SK-MEL-5 (cell line): ENCODE measurements at places on chromosomes 13 and 19.

DNA sequence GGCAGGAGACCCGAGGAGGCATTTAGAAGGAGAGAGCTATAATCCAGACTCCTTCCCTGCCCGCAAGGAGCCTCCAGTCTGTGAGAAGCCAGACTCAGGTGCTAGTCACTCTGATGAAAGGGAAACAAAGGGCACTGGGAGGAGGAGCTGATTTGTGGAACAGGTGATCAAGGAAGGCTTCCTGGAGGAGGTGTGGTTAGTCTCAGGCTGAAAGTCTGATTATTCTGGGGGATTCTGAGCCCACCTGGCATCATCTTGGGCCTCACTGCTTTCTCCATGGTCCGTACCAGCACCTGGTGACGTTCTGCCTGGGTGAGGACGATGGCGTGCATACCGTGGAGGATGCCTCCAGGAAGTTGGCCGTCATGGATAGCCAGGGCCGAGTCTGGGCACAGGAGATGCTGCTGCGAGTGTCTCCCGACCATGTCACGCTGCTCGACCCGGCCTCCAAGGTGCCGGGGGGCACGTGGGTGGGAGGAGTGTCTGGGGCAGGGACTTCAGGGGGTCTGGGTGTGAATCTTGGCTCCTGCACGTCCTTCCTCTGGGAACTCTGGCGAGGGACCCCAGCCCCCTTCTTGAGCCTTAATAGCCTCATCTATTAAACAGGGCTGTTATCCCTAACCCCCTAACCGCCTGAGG is 3.9 kb downstream of the EPS8L1 start:
- no peak for DNase-seq

GRCh38 chr19:46660551-46661019 is 397 bp downstream of the DACT3 start:
- no peak for DNase-seq

- no peak for DNase-seq
These were observed 2.3 kb upstream of the ASF1B start for GRCh38 chr19:14138576-14139265.

DNA sequence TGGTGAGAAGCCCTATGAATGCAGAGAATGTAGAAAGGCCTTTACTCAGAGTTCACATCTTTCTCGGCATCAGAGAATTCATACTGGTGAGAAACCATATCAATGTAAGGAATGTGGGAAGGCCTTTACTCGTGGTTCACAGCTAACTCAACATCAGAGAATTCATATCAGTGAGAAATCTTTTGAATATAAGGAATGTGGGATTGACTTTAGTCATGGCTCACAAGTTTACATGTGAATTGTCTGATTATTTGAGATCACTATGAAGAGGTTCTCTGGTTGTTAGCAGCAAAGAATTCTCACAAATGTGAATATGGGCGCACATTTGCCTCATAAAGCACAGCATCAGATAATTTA is 43.7 kb downstream of the ZNF585A start:
- DNase-seq, result no peak

GRCh38 chr19:3618144-3618810 is 8.3 kb downstream of the CACTIN start:
- DNase-seq, result peak; percentile 54

DNA sequence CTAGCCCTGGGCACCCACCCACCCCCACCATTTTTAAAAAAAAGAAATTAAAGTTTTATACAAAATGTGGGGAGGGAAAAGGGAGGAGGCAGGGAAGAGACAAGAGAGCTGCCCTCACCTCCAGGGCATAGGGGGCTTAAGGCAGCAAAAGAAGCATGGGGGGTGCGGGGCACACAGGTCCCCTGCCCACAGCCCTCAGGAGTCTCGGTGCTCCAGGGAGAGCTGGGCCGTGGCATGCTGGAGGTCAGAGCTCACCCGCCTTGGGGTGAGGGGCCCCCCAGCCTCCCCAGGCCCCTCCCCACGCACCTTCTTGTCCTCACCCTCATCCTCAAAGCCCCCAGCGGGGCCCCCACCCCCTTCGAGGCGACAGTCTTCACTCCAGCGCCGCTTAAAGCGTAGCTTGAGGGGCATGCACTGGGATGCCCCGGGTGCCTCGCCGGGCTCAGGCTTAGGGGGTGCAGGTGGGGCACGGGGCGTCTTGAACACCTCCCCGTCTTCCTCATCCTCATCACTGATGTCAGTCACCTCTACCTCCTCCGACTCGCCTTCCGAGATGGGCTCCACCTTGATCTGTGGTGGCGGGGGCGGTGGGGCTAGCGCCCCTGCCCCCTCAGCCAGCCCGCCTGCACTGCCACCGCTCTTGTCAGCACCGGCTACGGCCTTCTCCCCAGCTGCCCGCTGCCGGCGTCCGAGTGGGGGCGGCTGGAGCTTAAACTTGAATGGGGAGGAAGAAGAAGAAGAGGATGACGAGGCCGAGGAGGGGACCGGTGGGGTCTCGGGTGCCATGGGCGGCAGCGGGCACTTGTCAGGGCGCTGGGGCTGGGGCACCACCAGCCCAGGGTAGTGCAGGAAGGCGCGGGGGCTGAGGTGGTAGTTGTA is 6.1 kb upstream of the GSK3A start:
- no peak for DNase-seq

GRCh38 chr19:1474011-1474764 is 4.8 kb downstream of the C19orf25 start:
- DNase-seq, result no peak

GRCh38 chr19:48479686-48480085 is 10.5 kb downstream of the CYTH2 start:
- DNase-seq, result no peak

DNA sequence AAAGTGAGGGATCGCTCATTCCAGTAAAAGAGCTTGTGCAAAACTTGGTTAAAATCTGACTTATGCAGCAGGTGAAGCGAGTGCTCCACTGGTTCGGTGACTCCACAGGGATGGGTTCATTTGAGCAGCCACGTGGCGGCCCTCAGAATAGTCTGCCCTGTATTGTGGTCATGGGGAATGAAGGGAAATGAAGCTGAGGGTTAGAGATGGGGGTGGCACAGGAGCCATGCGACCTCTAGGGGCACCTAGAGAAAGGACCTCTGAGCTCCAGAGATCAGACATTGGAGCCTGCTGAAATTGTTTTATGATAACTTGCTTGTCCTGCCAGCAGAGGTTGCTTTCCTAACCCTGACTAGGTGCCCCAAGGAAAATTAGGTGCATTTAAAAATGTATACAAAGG is 26.6 kb downstream of the CBY2 start:
- DNase-seq, result peak; percentile 84

DNA sequence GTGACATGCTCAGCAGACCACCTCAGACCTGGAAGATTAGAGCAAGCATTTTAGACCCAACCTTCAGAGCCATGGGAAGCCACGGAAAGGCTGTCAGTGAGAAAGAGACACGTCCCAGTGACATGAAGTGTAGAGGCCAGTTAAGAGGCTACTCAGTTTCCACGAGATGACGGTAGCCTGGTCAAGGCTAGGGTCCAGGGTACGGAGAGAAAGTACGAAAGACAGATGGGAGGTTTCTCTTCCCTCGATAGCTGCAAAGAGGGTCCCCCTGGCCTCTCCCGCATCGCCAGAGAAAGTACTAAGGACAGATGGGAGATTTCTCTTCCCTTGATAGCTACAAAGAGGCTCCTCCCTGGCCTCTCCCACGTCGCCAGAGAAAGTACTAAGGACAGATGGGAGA is 8.6 kb downstream of the ZSCAN5A start:
- no peak for DNase-seq

DNA sequence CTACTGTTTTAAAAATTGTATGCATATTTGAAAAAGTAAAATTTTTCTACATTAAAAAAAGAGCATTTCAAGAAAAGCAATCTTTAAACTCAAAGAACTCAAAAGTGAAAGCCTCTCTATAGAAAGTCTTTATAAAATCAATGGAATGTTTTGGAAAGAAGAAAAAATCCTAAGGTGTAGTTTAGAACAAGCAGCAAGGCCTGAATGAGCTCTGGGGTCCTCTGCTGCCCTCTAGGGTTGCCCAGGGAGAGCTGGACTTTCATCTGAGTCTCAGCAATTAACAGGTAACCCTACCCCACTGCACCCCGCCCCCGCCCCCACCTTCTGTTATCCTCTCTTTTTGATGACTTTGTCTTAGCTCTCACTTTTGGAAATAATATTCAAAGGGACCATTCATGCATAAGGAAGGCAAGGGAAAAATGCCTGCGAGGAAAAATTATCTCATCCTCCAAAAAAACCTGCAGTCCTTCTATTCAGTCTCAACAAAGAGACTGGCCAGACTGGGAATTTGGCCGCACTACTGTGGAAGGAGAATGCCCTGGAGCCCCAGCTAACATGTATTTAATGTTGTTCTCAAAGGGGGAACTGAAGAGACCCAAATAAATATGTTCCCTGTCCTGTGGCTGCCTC is 24.1 kb downstream of the SLC25A30 start:
- DNase-seq, result peak; percentile 80

DNA sequence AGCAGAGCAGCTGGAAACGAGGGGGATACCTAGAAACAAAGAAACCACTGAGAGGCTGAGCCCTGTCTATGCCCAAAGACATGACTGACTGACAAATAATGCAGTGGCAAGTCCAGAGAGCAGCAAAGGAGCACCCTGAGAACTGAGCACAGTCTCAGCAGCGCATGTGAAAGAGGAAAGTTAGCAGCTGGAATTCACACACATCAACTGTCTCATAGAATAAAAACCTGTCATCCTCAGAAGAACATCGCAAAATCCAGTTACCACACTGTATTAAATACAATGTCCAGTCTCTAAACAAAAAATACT is 24.1 kb upstream of the DLEU7 start:
- DNase-seq, result no peak

- peak; percentile 85 for DNase-seq
These were observed 6.3 kb downstream of the DACT3 start for GRCh38 chr19:46654621-46655152.

- no peak for DNase-seq
These were observed 10.4 kb upstream of the SOX21 start for GRCh38 chr13:94722609-94723345.

- DNase-seq, result peak; percentile 97
These were observed at the start of gene MYH14 for GRCh38 chr19:50203281-50204080. MYH14 (plus strand) TSS chr19:50203622; CDS start chr19:50210366, 6,744 bp downstream.
